ENCODE measurements at places on chromosomes 3 and 15. TPM values are rescaled to one million over a fixed set of nuclear protein-coding genes. Genes with fewer than 3 reads are reported as not detected.

Gene CACNA2D3
- total RNA-seq, result 1.6 TPM

Gene ST3GAL6
- total RNA-seq, result 7.3 TPM

Gene CCRL2
- total RNA-seq, result not detected

Gene SGO1
- 44.8 TPM for total RNA-seq

Gene TM4SF1
- total RNA-seq, result not detected

Gene SERINC4
- 0.18 TPM for total RNA-seq

Gene UPK1B
- 5.6 TPM for total RNA-seq

Gene SLC38A3
- total RNA-seq, result 8.2 TPM

Gene GABRR3
- not detected for total RNA-seq

Gene ROPN1
- total RNA-seq, result not detected

Gene ITPKA
- 0.75 TPM for total RNA-seq

Gene KIF23
- total RNA-seq, result 58.0 TPM

Gene CATSPER2
- total RNA-seq, result 1.2 TPM

Gene ALS2CL
- 20.8 TPM for total RNA-seq

Measured in endodermal cell (in vitro differentiated cells).